ENCODE measurements at places on chromosomes 3 and 15.
A peak's percentile ranks its signal among the peaks of the same experiment; 100 is the strongest.

DNA sequence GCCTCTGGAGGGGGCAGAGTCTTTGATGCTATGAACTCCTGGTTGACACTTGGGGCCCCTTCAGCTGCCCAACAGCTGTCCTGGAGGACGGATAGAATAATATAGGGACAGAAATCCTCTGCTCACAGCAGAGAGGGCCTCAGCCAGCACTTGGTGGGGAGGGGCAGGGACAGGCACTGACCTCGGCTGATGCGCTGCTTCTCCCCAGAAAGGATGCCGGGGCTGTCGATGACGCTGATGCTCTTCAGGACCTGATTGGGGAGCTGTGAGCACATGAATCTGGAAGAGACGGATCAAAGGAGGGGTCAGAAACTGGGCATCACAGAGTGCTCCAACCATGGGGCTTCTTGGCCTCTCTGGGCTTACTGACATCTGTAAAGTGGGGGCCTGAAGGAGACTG lies 29.5 kb downstream of the EHD4 start:
- DNase-seq, result no peak

GRCh38 chr15:94036156-94036555 lies 195.2 kb upstream of the MCTP2 start:
- no peak for DNase-seq

DNA sequence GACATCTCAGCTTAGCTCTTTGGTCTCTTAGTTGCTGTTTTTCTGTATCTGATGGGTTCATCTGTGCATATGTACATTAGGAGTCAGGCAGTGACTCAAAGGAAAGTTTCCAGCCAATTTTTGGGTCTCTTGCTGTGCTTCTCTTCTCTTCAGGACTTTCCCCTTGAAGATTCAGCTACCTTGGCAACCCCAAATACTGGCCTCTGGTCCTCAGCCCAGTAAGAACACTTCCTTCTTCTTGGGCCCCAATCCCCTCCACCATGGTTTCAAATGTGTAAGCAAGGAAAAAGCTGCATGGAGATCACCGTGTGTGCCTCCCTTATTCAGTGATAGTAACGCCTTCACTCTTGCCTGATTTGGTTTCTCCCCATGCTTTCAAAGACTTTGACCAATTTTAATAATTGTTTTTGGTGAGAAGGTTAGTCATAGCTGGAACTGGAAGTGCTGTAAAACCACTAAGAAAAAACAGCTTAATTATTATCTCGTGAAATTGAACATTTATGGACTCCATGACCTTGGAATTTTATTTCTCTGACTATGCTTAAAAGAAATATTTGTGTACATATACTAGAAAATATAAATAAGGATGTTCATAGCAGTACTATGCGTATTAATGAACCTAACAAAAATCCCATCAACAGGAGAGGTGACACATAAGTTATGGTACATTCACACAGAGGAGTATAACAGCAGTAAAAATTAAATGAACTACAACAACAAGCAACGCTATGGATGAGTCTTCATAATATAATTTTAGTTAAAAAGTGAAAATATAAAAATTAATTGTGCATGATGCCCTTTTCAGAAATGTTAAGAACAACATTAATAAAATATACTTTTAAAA lies 125.3 kb upstream of the BCL6 start:
- no peak for DNase-seq

DNA sequence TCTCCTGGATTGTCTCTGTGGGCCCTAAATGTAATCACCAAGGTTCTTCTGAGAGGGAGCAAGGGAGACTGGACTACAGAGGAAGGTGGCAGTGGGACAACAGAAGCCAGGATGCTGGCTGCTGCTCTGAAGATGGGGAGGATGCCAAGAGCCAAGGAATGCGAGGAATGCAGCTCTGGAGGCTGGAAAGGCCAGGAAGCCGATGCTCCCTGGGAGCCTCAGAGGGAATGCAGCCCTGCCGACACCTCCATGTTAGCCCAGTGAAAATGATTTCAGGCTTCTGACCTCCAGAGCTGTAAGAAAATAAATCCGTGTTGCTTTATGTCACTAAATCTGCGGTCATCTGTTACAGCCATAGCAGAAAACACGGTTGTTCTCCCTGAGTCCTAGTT lies 44.1 kb downstream of the UMPS start:
- DNase-seq, result peak; percentile 57

- no peak for DNase-seq
These were observed 20.7 kb downstream of the TBC1D2B start for GRCh38 chr15:78056714-78057269.

DNA sequence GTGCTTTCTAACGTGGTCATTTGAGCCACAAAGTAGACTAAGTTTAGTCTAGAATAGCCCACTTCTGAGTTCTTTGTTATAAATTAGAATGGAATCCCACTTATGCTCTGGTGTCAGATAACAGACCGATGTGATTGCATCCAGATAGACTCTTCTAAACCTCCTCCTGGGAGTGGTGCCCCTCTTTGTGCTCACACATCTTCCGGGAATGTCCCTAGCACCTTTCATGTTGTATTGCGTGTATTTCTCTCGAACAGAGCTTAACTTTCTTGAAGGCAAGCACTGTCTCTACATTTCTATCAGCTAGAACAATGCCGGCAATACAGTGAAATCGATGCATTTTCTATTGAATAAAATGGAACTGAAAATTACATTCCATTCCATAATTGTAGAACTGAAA lies 23.0 kb downstream of the CP start:
- no peak for DNase-seq

- no peak for DNase-seq
These were observed 13.6 kb downstream of the ZBED2 start for GRCh38 chr3:111581403-111582119.

DNA sequence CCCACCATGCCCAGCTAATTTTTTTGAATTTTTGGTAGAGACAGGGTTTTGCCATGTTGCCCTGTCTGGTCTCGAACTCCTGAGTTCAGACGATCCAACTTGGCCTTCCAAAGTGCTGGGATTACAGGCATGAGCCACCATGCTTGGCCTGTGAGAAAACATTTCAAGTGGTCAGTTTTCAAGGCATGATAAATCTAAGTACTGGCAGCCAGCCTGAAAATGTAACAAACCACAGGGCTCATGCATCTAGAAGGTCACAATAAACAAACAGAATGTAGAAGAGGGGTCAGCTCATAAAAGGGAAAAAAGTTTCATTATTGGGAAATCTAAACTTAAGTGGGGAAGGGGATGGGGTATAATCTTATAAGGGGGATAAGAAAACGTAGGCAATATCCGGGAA lies 39.9 kb downstream of the PPCDC start:
- DNase-seq, result no peak

- DNase-seq, result no peak
These were observed 591.0 kb downstream of the MECOM start for GRCh38 chr3:169072494-169072893.

- no peak for DNase-seq
These were observed 114.7 kb upstream of the LRTM1 start for GRCh38 chr3:55042591-55042990.

DNA sequence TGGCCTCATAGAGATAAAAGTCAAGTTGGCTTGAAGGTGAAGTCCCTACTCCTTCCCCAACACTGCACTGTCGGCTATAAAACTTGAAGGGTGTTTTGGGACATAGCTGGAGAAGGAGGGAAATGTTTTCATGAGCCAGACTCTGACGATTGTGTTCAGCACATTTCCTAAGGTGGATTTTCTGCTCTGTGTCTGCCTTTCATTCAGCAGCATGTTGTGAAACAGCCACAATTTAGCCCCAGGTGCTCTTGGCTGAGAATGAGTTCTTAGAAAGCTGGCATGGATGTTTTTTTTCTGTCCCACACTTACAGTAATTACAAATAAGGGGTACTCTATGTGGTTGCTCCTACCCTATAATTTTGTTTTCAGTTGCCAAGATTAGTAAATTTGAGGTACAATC lies 492.4 kb downstream of the MCTP2 start:
- DNase-seq, result no peak

DNA sequence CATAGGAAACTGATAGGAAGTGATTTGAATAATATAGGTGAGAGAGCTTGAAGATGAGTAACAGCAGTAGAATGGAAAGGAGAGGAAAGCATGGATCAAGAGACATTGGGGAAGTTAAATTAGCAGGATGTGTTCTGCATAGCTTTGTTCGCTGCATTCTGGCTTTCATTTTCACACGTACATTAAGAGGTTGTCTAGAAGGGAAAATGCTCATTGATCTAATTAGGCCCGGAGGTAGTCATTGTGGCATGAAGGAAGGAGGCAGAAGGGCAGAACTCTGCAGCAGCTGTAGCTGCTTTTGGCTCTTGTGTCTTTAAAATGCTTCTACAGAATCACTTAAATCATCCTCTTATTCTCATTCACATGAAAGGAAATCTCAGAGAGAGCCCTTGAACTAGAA lies 40.3 kb downstream of the KCNAB1 start:
- DNase-seq, result no peak

DNA sequence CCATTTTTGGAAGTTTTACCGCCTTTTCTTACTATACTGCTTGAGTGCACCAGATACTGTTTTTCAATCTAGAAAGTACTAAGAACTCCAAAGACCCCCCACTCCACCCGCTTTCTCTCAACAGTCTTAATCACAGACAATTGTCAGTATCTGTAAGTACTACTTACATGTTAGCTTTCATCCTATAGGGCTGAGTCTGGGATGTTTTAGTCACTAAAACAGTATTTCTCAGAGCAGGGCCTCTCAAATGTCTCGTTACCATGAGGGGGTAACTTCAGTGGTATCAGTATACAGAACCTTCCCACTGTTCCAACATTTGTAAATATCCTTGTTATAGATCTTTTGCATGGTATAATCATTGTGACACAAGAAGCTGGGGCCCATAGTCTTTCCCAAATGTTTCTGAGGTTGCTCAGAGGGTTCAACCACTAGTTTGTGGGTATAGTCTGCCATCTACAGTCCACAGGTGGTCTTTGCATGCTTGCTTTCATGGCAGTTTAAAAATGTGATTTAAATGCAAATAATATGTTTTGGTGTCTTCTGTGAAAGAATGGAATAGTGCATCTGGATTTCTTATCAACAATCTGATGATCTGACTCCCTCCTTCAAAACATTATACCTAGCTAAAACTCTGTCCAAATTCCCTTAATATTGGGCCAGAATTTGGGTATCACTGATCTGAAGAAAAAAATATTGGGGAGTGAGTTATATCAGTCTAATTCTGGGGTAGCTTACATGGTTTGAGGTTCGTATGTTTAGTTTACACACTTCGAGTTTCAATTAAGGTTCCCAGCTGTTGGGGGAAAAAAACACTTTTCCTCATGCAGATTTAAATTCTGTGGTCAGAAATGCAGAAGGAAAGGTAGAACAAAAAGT lies 18.0 kb upstream of the DNAJC13 start:
- peak; percentile 52 for DNase-seq

DNA sequence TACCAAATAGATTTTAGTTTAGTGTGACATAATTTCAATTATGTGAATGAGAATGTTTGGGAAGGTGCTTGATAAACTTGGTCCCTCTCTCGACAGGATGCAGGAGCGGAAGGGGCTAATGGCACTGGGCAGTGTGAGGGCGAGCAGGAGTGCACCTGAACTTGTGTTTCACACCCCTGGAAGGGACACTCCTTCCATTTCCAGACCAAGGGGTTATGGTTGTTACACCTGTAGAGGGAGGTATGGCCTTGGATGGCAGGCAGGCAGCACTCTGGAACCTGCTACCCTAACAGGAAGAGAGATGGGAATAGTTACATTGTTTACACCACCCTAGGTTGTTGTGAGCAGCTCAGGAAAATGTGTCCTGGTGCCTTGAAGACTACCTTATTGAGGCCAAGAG lies 22.1 kb downstream of the SYNM start:
- no peak for DNase-seq

DNA sequence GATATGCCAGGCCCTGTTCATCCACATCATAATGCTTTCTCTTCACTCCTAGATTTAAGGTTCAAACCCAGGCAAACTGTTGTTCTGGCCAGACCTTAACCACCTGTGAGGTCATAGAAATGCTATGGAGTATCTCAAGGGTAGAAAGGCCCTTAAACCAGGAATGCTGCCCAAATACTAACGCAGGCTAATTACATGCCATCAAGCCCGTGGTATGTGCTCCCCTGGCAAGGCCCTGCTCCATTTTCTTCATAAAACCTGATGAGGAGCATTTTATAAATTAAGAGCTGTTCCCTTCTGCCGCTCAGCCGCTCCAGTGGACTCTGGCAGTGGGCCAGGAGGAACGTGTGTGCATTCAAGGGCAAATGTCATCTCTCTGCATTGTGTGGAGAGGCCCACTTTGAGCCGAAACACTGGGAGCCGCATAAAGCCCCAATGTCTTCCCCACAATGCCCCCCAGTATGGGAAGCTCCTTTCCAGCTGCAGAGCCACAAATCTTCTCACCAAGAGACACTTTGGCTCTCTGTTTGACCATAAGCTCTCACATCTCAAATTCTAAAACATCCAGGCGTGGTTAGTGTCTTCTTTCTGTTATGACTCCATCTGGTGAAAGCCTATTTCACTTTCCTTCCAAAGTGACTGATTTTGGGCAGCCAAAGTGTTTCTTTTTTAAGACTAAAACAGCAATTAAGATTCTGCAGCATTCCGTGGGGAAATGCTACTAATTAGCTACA lies 210.8 kb upstream of the NR2E3 start:
- DNase-seq, result peak; percentile 20

- no peak for DNase-seq
These were observed 276.1 kb upstream of the GOLIM4 start for GRCh38 chr3:168371846-168372245.

DNA sequence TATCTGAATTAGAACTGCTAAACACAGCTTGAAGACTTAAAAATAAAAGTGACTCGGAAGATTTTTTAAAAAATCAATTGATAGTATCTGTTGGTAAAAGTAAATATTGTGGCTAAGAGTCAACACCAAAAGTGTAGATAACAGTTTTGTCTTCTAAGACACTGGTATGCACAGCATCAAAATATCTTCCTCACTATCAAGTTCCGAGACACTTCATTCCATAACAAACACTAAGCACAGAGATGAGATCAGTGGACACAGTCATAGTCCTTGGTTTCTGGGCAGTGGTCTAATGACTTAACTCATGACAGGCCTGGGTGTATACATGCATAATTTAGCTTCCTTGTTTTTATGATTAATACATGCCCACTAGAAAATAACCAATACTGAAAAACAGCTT lies 63.2 kb downstream of the PXYLP1 start:
- no peak for DNase-seq

DNA sequence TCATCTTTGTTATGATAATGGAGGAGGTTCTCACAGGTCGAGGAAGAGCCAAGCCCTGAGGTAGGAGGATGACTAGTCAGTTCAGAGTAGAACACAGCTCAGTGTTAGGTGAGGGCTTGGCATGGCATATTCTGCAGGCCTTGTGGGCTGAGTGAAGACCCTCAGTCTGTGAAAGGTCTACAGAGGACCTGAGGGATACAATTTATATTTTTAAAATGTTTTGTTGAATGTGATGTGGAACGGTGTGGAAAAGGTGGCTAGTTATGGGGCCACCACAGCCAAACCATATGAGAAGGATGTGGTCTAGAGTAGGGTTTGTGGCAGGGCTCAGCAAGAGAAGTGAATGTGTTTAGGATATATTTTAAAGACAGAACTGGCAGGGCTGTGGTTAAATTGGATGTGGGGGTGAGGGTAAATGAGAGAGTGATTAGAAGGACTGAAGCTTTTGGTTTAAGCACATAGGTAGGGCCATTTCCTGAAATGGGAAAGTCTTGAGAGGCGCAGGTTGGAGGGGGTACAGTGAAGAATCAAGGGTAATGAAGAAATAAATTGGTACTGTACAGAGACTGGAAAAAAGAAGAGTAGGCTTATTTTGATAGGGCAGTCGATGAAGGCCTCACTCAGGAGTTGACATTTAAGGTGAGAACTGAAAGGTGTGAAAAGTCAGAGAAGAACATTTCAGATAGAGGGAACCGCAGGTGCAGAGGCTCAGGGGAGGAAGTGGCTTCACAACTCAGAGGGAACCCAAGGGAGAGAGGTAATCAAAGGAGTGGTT lies 60.5 kb downstream of the SPTSSB start:
- DNase-seq, result no peak

Measured in renal pelvis (tissue), 12 donors.